ENCODE measurements at places on chromosomes 7 and 10.

GRCh38 chr10:102704915-102705314, 9.3 kb downstream of the ARL3 start:
- DNase-seq = no peak

DNA sequence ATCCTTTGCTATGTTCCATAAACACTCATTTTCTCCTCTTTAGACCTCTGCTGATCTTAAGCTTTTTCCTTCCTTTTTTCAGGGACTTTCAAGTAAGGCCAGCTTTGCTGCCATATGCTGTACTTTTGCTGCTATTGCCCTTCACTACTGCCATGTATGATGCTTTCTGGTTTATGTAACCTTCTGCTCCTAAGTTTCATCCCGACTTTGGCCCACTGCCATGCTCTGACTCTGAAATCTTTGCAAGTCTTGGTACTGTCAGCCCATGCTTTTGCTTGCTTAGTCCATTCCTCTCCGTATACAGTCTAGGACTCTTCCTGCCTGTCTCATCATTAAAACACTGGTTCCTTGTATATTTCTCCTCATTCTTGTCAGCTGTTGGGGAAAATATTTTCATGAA, 152.4 kb downstream of the RNF133 start:
- no peak for DNase-seq

- no peak for DNase-seq
Measured at GRCh38 chr7:10212649-10213048, 761.0 kb upstream of the PHF14 start.

DNA sequence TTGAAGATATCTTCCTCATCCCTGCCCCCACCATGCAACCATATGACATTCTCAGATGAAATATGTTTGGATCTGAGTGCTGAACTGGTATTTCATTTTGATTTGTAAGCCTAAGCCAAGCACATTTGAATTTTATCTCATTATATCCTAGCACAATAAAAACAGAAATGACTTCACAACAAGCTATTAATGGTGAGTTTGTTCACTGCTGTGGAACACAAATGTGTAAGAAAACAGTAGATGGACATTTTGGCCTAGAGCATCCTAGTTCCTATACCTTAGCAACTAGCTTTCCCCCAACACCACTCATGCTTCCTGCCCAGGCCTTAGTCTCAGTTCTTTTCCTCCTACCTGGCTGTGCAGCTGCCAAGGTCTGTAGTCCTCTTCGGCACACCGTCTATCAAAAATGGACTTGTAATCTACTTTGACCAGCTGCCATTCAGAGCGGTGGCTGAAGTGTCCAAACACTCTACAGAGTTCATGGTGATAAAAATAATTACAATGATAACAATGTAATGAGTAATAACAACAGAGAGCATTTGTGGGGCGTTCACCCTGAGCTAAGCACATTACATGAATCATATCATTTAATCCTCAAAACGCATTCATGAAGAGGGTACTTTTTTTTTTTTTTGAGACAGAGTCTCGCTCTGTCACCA, 491.9 kb downstream of the SORCS1 start:
- no peak for DNase-seq

DNA sequence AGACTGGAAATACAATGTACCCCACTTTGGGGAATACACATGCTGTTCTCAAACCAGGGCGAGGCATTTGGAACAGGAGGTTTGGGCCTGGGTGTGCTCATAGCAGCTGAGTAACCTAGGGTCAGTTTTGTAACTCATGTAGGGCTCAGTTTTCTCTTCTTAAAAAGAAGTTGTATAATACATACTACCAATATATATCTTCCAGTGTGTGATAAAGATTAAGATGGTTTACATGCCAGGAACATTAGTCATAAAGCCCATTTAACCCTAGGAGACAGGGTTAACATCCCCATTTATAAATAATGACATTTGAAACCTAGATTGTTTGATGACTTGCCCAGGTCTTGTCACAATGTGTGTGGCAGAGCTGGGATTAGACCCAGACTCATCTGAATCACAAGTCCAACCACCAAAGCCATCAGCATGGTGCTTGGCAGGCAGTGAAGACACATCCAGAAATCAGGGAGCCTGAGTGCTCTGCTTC, 6.0 kb downstream of the AKR1B10 start:
- DNase-seq = no peak

GRCh38 chr10:681670-682318, 7.7 kb downstream of the DIP2C start:
- no peak for DNase-seq

- DNase-seq = no peak
Measured at GRCh38 chr10:36110097-36110496, 468.0 kb upstream of the FZD8 start.

GRCh38 chr10:35217455-35217854, 90.8 kb downstream of the CREM start:
- DNase-seq = no peak

DNA sequence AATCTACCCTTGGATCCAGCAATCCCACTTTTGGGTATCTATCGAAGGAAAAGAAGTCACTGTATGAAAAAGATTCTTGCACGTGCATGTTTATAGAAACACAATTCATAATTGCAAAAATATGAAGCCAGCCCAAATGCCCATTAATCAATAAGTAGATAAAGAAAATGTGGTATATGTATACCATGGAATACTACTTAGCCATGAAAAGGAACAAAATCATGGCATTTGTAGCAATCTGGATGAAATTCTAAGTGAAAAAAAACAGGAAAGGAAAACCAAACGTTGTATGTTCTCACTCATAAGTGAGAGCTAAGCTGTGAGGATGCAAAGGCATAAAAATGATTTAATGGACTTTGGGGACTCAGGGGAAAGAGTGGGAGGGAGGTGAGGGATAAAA, 18.2 kb upstream of the CASD1 start:
- DNase-seq = no peak

- DNase-seq = no peak
Measured at GRCh38 chr7:68422281-68422680, 1176.0 kb upstream of the AUTS2 start.

DNA sequence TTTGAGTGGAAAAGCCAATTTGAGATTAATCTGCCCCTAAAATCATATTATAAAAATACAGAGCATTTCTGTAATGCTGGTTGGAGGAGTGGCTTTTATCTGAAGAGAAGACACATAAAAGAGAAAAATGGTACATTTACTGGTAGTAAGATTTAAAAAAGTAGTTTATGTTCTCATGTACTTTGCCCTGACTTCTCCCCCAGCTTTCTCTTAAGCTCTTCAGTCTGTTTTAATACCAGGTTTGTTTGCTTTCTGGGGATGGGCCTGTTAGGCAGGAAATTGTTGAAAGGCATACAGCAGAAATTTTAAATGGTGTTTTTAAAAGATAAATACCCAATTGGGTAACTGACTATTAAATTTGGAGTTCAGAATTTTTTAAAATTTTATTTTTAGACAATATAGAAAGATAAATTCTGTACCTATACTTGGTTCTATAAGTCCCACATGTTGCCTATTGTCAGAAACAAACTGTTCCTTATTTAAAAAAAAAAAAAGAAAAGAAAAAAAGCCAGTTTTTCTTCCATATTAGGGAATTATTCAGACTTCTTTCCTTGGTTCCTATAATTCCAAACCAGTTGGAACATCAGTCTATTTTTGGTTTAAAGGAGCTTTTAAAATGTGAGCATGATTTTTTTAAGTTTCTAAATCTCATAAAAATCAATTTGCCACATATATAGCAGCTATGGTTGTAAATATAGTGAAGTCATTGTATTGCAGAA, 136.6 kb downstream of the ARID5B start:
- DNase-seq = no peak

DNA sequence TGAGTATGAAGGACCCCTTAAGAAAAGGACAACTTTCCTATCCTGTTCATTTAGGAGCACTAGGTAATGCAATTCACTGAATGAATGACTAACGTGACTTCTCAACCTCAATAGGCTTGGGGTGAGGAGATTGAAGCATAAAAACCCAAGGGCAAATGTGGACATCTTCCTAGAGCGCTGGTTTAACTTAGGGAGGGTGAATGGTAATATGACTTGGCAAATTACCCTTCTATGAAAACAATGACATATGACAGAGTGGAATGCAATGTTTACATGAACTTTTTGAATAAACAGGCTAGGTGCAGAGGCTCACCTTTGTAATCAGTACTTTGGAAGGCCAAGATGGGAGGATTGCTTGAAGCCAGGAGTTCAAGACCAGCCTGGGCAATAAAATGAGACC, 83.9 kb upstream of the ANK3 start:
- no peak for DNase-seq

- DNase-seq = no peak
Measured at GRCh38 chr7:37097983-37098382, 350.7 kb downstream of the ELMO1 start.

DNA sequence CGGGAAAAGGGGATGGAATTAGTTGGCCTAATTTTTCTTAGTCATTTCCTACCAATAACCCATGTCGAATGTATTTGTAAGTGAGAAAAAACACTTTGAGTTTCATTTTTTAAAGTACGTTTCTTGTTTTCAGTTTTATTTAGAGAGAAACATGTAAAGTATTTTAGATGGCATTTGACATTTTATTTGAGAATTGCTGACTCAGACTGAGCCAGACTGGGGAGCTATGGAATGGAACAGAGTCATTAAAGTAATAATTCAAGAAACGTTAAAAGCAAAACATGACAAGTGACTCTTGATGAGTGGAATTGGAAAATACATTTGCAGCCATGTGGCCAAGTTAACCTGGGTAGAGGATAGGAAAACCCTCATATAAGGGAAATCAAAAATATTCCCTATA, 286.1 kb upstream of the NPSR1 start:
- DNase-seq = no peak

- no peak for DNase-seq
Measured at GRCh38 chr10:102616066-102616770, 28.1 kb upstream of the TRIM8 start.

DNA sequence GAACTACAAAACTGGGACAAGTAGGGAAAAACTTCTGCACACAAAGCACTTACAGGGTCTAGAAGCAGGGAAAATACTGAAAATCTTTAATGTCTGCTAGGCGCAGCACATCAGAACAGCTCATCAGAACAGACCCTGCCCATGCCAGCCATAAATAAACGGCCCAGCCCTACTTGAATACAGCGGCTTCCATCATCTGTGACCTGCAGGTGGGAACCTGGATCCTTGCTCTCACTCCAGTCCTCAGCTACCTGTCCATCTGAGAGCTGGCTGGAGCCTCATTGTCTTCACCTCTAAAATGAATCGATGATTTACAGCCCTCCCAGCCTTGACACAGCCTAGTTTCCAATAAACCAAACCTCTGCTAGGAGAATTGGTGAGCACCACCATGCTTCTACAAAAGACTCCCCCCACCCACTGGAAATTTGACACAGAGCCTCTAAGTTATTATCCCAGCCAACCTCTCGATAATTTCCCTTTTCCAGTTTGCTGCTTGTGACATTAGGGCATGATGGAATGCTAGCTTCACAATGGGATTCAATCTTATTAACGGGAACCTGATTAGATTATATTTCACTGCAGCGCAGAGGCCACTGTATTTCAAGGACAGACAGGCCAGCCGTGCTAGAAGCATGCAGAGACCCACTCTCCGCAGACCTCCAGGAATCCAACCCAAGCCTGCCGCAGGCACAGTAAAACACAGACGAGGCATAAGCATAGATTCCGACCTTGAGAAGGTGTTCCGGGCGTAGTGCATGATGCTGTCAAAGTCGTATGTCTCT, 61.6 kb upstream of the OPALIN start:
- no peak for DNase-seq

DNA sequence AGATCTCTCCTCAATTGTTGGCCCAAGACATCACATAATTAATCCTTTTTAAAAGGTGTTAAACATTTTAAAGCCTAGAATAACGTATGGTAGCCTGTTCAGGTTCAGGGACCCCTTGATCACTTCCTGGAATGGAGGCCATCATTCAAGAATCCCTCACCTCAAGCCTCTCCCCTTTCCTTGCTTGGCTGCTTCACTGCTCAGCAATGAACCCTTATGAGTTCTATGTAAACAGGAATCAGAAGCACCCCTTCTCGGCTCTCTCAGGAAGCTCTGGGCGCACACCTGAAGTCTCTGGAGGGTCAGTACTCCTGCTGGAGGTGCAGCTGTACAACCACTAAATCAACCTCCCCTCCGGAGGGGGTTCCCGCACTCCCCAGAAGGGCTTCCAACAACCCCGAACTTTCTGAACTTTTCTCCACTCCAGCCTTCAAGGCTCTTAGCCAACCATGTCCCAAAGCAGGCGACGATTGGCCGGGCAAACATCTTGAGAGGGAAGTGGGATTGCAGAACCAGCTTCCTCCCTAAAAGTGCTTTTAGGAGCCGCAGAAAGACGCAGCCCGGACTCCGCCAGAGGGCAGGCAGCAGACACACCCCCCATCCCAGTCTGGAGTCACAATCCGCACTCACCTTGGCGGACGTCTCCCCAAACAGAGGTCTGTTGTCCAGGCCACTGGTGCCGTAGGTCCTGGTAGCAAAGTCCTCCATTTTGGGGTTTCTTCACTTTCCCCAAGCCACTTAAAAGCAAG, 562 bp downstream of the TMEM243 start:
- no peak for DNase-seq

- DNase-seq = no peak
Measured at GRCh38 chr10:117570880-117571279, 28.3 kb downstream of the EMX2 start.

GRCh38 chr7:127208351-127208750, 44.4 kb downstream of the GRM8 start:
- DNase-seq = no peak

- DNase-seq = no peak
Measured at GRCh38 chr10:129531195-129531968, 64.3 kb downstream of the MGMT start.

- DNase-seq = no peak
Measured at GRCh38 chr7:129642871-129643549, 31.5 kb downstream of the NRF1 start.

DNA sequence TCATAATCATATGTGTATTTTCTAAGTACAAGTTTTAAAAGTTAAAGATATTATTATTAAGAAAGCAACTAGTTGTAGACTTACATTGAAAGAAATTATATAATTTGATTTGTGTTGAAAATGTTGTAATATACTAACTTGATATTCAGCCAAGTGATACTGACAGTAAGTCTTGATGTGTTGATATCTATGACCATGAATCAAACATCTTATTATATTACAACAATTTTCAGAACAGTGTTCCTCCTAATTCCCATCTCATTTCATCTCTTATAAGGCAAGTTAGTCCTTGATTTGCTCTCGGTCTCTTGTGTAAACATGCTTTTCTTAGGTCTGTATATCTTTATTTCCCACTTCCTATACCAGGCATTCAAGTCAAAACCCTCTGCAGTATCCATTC, 269.2 kb upstream of the SEMA3E start:
- no peak for DNase-seq

DNA sequence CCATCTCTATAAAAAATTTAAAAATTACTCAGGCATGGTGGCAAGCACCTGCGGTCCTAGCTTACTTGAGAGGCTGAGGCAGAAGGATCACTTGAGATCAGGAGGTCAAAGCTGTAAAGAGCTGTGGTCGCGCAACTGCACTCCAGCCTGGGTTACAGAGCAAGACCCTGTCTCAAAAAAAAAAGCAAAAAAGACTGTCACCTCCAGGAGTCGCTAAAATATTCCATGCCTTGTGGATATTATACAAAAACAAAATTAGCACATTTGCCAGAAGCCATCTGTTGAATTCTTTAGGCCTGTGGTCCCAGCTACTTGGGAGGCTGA, 87.0 kb upstream of the SDK1 start:
- no peak for DNase-seq
